DMS79 treated with DMSO at 0.1 percent for 48 hours (cell line): ENCODE measurements at places on chromosomes 12 and 14.

GRCh38 chr14:105689722-105690121, 163.3 kb downstream of the TMEM121 start:
- no peak for DNase-seq

- DNase-seq, result no peak
Measured at GRCh38 chr14:96252999-96253539, 2.9 kb upstream of the BDKRB1 start.

- no peak for DNase-seq
Measured at GRCh38 chr12:66786531-66787308, 107.8 kb upstream of the GRIP1 start.

- no peak for DNase-seq
Measured at GRCh38 chr12:119090276-119090675, 88.5 kb upstream of the HSPB8 start.

DNA sequence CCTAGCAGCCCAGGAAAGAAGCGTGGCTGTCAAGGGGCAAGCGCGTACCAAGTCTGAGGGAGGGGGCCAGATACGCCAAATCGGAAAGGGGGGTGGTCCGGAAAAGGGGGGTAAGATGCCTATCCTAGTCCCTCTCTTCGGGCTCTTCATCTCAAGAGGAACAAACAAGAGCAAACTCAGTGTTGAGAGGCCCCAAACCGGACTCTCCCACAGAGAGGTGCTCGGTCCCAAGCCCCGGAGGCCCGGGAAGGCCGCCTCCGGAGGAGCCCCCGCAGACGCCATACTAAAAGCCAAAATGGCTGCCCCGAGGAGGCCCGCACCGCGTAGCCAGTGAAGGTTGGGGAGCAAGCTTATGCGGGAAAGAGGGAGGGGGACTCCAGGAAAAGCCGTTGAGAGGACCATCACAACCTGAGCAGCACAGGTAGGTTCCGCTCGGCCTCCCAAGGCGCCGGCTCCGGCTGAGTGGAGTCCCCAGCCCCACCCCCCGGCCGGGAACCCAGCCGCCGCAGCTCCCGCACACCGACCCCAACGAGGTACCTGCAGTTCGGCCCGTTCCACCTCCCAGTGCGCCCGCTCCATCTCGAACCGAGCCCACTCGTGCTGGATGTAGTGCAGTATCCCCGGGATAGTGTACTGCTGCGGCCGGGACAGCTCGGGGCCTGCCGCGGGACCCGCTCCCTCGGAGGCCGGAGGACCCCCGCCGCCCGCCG, at the start of gene AP4S1:
TSS of gene AP4S1 (plus strand) at position 283 of the 710 bp plus-strand sequence. CDS start 40,548 bp downstream, outside the sequence.
- peak; percentile 78 for DNase-seq

- DNase-seq, result no peak
Measured at GRCh38 chr14:48973151-48973550, 613.0 kb downstream of the RPS29 start.

- DNase-seq, result no peak
Measured at GRCh38 chr14:36477266-36477665, 42.8 kb downstream of the NKX2-1 start.

DNA sequence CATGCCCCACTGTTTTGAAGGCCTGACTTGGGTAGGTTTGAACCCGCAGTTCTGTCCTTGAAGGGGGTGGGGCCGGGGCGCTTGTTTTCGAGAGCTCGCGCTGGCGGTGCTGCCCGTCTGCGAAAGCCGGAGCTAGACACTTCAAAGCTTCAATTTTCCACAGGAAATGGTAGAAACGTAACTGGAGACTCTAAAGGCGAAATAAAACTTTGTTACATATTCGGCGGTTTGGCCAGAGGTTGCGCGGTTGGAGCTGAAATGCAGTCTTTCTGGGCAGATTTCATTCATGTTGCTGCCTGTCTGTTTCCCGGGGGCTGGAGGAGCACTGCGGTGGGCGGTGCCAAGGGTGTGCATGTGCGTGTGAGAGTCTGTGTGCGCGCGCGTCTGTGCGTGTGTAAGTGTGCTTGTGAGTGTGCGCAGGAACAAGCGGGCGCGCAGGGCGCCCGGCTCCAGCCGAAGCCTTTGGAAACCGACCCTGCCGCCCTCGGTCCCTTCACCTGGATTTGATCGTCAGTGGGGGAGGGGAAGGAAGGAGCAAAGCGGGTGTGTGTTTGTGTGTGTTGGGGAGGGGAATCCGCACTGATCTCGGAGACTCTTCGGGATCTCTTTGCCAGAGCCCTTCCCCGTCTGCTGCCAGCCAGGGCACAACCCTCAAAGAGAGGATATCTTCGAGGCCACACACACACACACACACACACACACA, 227.7 kb upstream of the CRY1 start:
- peak; percentile 62 for DNase-seq

DNA sequence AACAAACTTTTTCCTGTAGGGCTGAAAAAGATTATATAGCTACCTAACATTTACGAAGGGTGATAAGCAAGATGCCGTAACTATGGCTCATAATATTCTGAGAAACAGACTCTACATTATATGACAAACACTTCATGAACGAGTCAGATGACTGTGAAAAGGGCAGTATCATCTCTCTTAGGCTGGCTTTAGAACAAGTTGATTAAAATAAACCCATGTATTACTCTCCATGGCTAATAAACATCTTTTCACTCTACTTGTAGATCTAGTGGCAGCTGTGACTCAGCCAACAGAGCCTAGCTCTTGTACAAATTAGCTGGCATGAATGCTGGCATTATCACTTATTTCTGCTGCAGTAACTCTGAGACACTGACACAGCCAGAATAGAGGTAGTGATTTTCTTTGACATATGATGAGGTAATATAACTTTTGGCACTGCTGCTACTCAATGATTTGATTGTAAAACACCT, 47.1 kb downstream of the SLC2A13 start:
- no peak for DNase-seq

- no peak for DNase-seq
Measured at GRCh38 chr12:9143137-9143536, 27.4 kb upstream of the A2M start.

- no peak for DNase-seq
Measured at GRCh38 chr14:32802295-32802694, 136.4 kb upstream of the NPAS3 start.

DNA sequence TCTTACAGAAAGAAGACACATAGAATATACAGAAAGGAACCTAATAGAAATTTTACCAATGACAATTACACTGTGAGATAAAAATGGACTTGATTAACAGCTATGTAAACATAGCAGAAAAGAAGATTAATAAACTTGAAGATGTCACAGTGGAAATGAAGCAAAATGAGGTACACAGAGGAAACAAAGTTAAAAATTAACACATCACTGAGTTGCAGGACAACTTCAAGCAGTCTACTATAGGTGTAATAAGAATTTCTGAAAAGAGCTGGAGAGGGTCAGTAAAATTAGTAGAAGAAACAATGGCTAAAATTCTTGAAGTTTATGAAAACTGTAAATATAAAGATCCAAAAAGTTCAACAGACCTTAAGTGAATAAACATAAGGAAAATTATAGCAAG, 738.7 kb downstream of the C12orf50 start:
- DNase-seq, result no peak

GRCh38 chr14:31843361-31844091, 233.6 kb upstream of the ARHGAP5 start:
- no peak for DNase-seq

GRCh38 chr14:68569970-68570409, 222.9 kb downstream of the ZFP36L1 start:
- no peak for DNase-seq

DNA sequence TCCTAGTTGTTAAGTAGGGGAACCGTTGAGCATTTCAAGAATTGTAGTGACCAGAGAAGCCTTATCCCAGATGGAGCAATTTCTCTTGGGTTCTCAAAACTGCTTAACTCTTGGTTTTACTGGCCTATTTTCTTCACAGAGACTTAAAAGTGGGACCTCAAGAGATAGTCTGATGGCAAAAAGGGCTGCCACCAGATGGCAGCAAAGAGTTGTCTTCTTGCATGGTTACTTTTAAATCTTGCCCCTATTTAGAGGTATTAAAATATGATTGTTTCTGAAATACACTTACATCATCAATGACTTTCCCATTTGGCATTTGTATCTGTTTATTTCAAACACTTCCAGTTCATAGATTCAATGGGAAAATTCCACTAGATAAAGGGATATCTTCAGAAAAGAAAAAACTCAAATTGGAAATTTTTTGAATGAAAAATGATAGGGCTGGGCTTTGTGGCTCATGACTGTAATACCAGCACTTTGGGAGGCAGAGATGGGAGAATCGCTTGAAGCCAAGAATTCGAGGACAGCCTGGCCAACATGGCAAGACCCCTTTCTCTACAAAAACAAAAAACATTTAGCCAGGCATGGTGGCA, 69.9 kb upstream of the CNTN1 start:
- no peak for DNase-seq

GRCh38 chr12:43273467-43273866, 278.5 kb downstream of the ADAMTS20 start:
- DNase-seq, result no peak

GRCh38 chr12:124764451-124764850, 99.2 kb downstream of the SCARB1 start:
- no peak for DNase-seq

GRCh38 chr12:6277982-6278438, 32.5 kb upstream of the PLEKHG6 start:
- peak; percentile 28 for DNase-seq

- no peak for DNase-seq
Measured at GRCh38 chr14:99242238-99242637, 29.8 kb downstream of the BCL11B start.

DNA sequence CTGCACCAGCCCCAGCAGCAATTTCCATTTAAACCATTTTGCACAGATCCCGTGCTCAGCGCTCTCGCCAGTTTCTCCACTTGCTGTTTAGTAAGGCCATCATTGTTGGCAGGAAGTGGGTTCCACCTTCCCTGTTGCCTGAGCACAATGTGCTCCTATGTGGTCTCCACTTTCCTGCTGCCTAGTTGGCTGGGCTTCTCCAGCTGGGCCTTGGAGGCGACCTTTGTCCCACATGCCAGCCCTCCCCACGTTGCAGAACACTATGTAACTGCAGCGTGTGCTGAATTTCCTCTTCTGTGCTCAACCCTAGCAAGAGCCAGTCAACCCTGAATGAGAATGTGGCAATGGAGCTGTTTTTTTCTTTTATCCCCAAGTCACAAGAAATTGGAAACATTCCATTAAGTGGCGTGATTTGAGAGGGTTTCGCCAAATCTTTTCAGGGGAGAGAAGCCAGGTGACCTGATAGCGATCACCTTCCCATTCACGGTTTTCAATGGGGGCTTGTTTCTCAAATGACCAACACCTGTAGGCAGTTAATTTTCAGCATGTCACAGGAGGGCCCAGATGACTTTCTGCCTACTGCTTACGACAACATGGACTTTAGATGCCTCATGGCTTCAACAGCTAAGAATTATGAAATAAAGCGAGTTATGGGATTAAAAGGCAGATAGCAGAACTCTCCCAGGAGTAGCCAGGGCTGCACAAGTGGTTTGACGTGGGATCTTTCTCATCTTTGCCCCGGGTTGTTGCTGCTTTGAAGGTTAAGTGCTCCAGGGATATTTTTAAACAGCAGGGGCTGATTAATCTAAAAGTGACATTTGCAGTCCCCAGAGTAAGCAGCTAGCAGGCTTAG, at the start of gene ACACB:
TSS of gene ACACB (plus strand) at position 830 of the 853 bp plus-strand sequence. CDS start 22,819 bp downstream, outside the sequence.
- DNase-seq, result peak; percentile 12

DNA sequence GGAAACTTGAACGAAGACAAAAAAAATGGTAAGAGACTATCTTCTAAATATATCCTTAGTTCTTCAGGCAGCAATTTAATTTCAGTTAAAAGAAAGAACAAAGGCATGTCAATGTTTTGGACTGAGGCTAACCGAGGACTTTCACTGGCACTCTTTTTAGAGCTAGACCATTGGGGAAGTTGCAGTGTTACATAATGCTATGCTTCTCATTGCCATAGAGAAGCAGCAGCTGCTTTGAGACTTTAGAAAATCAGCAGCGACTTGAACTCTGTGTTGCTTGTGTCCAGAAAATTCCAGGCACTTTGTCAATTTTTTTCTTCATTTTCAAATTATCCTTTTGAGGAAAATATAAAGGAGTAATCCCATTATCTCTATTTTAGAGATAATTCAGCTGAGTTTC, 964.2 kb downstream of the NRXN3 start:
- DNase-seq, result no peak

DNA sequence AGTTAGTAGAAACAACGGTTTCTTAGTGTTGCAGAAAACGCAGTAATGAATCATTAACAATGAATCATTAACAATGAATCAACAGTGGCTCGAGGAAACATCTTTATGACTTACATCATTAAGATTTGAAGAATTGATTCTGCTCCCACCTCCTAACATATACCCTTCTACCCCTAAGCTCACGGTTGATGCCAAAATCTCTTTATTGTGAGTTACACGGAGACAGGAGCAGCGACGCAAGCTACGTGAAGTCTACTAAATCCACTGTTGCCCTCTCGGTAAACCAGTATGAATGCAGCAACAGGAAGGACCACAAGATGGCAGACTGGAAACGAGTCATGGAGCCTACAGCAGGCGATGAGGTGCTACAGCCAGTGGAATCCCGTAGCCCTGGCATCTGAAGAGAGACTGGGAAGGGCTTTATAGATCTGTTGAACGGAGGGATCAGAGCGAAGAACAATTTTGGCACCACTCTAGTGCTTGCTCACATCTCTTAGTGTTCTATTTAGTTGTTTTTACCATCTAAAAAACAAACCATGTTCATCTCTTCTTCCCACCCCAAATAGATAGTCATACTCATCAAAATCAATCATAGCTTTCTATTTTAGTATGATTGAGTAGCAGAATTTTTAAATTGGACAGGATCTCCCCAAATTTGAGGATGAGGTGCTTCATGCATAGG, 332.7 kb downstream of the DUSP6 start:
- DNase-seq, result peak; percentile 25

- DNase-seq, result no peak
Measured at GRCh38 chr12:12003609-12004008, 67.1 kb upstream of the BCL2L14 start.

- DNase-seq, result no peak
Measured at GRCh38 chr12:45933504-45933903, 56.9 kb downstream of the SCAF11 start.

GRCh38 chr14:57189070-57189469, 79.6 kb downstream of the EXOC5 start:
- DNase-seq, result peak; percentile 100
